ENCODE measurements at places on chromosomes 6 and 20.

- no peak for DNase-seq
Measured at GRCh38 chr6:22029171-22029570, 267.7 kb downstream of the PRL start.

GRCh38 chr6:157658301-157658700, 164.7 kb upstream of the SNX9 start:
- DNase-seq = no peak

- DNase-seq = no peak
Measured at GRCh38 chr6:20680697-20681165, 146.5 kb downstream of the CDKAL1 start.

- DNase-seq = no peak
Measured at GRCh38 chr6:40611912-40612311, 24.7 kb upstream of the LRFN2 start.

DNA sequence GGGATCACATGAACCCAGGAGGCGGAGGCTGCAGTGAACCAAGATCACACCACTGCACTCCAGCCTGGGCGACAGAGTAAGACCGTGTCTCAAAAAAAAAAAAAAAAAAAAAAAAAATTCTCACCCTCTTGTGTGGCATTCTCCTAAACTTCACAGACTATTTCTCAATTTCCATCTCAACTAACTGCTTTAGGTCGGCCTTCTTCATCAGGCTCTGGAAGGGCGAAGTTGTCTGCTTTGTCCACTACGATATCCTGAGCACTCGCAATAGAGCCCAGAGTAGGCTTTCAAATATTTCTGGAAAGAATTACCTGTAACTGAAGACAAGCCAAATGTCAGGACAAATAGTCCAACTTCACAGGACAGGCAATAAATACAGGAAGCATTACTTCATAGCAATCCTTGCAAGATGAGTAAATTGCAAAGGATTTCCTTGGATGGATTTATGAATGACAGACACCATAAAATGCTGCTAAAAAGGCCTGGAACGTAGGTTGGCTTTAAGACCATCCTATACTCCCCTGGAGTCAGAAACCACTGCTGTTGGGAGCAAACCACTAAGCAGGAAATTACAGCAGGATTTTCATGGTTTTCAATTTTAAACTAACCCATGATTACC, 116.3 kb upstream of the SLC2A12 start:
- no peak for DNase-seq

GRCh38 chr6:117288083-117288715, 22.8 kb downstream of the VGLL2 start:
- DNase-seq = no peak

DNA sequence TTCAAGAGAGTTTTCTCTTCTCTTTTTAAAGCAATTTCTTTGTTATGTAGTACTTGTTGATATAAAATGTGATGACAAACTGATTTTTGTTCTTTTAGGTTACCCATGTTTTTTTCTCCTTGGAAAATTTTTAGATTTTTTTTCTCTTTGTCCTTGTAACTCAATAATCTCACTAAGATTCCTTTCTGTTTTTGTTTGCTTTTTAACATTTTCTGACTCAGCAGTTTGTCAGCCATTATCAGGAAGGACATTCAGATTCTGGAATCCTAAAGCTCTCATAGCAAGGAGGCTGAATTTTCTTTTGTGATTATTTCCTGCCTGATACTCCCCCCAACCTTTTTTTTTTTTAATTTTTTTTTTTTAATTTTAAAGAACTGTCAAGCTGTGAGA, 75.2 kb upstream of the CITED2 start:
- DNase-seq = no peak

GRCh38 chr6:126764104-126764503, 354.4 kb upstream of the RSPO3 start:
- no peak for DNase-seq

DNA sequence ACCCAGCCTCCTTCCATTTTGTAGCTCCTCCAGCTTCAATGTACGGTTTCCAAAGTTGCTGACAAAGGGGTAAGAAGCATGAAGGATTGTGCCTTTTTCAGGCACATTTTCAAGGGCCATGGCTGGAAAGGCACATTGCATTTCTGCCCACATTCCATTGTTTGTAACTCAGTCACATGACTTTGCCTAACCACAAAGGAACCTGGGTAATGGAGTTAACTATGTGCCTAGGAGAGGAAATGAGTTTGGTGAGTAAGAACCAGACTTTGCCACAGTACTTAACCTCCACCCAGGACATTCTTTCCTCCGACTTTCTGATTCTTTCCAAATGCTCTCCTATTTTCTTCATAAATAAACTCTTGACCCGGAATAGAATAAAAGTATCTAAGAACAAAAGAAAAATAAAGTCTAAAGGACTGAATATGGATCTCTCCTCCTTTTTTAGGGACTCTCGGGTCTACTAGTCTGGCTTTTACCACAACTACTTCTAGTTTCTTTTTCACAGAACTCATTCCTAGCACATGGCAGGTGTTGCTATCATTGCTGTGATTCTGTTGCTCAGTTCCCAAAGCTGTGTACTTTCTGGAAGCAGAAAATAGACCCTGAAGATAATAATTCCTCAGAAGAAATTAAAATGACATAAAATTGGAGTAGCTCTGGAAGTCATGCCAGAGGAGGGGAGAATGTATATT, 81.5 kb upstream of the ISM1 start:
- DNase-seq = no peak

DNA sequence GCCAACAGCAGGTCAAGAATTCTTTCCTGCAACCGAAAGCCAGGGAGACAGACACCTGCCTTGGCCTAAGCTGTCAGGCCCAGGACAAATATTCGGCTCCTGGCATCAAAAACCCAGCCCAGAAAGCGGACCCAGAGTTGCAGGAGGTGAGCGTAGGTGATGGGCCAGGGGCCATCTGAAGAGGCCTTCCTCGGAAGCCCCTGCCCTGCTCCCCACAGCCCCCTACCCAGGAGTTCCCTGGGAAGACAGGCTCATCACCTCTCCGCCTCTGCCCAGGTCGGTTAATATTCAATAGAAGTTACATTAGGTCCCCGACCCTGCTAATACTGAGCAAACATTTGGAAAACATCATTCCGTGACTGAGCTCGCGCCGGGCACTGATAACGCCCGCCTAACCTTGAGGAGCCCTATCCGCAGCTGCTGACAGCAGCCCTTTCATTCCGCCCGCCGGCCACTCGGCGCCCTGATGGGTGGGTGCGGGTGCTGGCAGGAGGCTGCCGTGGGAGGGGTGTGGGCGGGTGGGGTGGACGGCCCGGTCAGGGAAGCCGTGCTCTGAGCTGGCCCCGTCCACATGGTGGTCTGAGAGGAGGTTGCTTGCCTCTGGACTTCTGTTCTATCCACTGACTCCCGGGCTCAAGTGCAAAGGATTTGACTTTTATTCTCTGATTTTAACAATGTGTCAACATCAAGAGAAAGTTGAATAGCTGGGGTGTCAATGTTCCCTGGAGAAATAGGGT, 55.7 kb downstream of the HNF4A start:
- DNase-seq = no peak

DNA sequence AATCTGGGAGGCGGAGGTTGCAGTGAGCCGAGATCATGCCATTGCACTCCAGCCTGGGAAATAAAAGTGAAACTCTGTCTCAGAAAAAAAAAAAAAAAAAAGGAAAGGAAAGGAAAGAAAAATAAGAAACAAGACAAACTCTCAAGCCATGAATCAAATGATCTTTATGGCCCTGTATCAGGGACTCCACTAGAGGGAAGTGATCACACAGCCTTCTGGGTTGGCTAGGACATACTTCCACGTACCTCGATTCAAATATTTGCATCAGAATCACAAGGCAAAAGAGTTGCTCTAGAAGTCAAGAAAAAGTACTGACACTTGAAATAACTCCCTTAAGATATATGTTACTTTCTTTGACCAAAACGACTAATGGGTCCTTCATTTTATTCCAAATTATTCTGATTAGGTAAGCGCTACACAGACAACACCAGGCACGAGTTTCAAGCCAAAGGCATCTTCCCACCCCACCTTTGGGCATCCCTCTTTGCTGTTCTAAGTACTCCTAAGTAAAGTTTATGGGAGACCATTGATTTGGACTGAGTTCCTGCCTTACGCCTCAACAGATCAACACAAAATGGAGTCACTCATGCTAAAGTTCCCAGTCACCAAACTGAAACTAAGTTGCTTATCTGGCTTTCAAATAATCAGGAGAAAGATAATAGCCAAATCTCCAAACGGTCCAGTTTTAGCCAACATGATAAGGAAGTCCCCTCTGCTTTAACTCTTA, 77.5 kb upstream of the NT5E start:
- no peak for DNase-seq
